Fibroblast of lung (primary cell): ENCODE measurements at places on chromosomes 5 and 9.

DNA sequence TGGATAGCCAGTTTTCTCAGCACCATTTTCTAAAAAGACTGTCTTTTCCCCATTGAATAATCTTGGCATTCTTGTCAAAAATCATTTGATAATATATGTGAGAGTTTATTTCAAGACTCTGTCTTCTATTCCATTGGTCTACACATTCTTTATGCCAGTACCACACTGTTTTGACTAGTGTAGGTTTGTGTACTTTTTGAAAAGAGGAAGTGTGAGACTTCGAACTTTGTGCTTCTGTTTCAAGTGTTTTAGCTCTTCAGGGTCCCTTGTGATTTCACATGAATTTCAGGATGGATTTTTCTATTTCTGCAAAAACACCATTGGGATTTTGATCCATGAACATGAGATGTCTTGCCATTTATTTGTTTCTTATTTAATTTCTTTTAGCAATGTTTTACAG, 78.5 kb upstream of the ALDH1A1 start:
- no peak for DNase-seq

- no peak for DNase-seq
Observed at GRCh38 chr5:98391921-98392625, 381.4 kb upstream of the RGMB start.

- DNase-seq, result no peak
Observed at GRCh38 chr5:8773046-8773615, 772.7 kb downstream of the SEMA5A start.

DNA sequence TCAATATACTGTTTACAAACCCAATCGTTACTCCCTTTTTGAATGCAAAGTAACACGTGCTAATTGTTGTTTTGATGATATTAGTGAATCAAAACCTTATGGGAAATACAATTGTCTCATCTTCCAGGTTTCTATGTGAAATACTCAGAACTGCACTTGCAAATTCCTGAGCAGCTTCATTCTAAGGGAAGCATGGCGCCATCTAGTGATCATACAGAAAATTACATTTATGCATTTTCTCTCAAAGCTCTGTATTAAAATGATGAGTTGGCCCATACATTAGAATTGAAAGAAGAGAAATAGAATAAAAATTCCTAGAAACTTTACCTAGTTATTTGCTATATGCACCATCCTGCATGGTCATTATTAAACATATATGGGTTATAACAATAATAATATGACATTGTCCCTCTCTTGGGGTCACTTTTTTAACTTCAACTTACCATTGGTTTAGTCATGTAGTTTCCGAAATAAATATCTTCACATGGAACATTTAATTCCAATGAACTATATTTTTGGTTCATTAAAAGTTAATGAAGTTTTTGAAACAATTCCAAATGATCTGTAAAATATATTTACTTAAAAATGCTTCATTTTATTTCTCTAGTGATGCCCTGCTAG, 220.0 kb downstream of the PDE4D start:
- peak; percentile 72 for DNase-seq
